ENCODE measurements at places on chromosomes 11 and 22. TPM values are rescaled to one million over a fixed set of nuclear protein-coding genes. Genes with fewer than 3 reads are reported as not detected.
A peak's percentile ranks its signal among the peaks of the same experiment; 100 is the strongest.

- DNase-seq: no peak
These were observed 19.0 kb upstream of the RASD2 start for GRCh38 chr22:35521358-35522224.

DNA sequence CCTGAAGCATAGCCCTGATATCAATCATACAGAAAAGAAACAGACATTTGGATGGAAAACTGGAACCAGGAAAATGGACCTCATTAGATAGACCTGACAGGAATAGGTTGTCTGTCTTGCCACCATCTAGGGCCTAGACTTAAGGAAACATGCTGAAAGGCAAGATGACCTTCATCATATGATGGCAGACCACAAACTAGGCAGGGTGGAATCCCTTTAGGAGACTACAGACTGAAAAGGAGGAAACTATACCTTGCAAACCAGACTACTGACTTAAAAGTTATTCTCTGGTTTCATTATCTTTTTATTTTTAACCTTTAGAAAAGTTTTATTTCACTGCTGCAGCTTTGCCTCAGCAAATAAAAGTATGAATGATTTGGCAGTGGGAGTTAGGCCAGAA lies 20.3 kb downstream of the SBF2 start:
- peak; percentile 26 for DNase-seq

- DNase-seq: no peak
These were observed 23.9 kb upstream of the TCF20 start for GRCh38 chr22:42294034-42294985.

Gene PHF21B
- total RNA-seq: 1.1 TPM

Gene MMP8
- total RNA-seq: not detected

Gene TCN1
- not detected for total RNA-seq

Data from activated CD8-positive, alpha-beta T cell treated with anti-CD3 and anti-CD28 coated beads for 36 hours (primary cell).